ENCODE measurements at places on chromosomes 16 and 17.

GRCh38 chr17:66371561-66371960, 69.1 kb downstream of the PRKCA start:
- no peak for DNase-seq

- DNase-seq = no peak
Measured at GRCh38 chr16:58931436-58931835, 197.3 kb upstream of the GOT2 start.

DNA sequence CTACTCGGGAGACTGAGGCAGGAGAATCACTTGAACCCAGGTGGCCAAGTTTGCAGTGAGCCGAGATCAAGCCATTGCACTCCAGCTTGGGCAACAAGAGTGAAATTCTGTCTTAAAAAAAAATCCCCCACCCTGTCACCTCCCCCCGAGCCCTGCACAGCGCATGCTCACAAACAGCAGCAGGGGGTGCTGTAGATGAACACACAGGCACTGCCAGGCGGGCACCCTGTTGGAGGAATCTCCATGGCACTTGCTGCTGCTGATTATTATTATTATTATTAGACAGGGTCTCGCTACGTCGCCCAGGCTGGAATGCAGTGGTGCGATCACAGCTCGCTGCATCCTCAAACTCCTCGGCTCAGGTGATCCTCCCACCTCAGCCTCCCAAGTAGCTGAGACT, 24.6 kb downstream of the FZD2 start:
- no peak for DNase-seq

- no peak for DNase-seq
Measured at GRCh38 chr16:53043986-53044601, 8.6 kb downstream of the CHD9NB start.

GRCh38 chr16:75443298-75443697, 10.0 kb upstream of the CFDP1 start:
- no peak for DNase-seq

DNA sequence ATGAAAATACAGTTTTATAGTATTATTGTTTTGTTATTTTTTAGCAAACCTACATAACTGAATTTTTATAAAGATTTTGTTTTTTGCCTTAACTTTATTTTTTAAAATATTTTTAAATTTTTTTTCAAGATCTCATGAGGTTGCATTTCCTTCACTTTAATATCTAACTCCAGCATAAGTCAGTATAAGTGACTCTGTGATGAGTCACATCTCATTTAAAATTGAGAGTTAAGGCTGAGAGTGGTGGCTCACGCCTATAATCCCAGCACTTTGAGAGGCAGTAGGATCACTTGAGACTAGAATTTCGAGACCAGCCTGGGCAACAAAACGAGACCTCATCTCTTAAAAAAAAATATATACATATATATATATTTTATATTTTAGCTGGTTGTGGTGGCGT, 44.0 kb downstream of the NLK start:
- DNase-seq = no peak

DNA sequence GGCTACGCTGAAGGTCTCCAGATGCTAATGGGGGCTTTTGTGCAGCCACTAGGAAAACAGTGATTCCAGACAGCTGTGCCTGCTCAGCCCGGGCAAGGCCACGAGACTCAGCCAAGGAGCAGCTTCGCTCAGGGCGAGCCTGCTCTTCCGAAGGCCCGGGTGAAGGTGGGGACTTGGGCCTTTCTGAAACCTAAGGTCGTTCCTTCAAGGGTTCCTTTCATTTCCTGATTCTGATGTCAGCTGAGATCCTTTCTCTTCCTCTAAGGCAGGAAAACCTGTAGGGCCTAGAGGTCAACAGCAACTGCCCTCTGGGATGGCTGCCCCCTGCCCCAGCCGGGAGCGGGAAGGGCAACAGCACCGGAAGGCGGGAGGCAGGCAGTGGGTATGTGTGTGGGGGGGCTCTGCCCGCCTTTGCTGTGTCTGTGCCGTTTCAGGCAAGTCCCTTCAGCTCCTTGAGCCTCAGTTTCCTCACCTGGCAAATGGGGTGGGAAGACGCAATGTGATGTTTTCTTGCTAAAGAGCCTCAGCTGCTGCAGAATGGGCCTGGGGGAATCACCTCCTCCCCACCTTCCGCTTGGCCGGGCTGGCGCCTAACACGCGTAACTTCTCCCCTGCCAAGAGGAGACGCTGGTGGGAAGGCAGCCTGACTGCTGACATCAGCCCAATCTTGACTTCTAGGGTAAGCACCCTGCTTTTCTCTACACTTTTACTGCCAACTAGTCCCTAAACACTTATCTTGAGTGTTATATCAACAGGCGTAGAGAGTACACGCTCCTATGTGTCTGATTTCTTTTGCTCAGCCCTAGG, 32.8 kb downstream of the IRF8 start:
- no peak for DNase-seq
